ENCODE measurements at places on chromosomes 7 and 10.

DNA sequence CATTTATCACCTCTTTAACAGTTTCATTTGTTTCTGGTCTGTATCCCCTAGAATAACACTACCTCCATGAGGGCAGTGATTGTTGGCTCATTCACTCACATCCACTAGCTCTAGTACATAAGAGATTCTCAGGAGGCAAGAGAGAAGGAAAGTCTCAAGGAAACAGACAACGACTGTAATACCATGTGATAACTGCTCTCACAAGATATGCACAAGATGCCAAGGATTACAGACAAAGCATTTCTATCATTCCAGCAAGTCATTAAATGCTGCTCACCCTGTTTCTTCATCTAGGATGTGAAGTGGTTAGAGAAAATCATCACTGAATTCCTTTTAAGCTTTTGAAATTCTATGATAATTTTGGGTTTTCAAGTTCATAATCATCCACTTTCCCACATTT is 115.3 kb downstream of the HIBADH start:
- DNase-seq: no peak

DNA sequence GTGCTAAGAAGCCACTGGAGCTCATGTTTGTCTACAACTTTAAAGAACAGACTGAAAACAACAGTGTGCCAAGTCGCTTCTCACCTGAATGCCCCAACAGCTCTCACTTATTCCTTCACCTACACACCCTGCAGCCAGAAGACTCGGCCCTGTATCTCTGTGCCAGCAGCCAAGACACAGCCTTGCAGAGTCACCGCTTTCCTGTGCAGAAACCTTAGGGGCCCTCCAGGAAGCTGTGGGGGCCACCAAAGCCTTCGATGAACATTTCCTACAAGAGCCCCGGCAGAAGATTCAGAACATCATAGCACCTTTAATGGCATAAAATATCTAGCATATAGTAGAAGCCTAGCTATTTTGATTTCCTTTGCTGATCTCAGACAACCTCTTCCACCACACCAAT is 88.0 kb upstream of the PRSS58 start:
- no peak for DNase-seq

DNA sequence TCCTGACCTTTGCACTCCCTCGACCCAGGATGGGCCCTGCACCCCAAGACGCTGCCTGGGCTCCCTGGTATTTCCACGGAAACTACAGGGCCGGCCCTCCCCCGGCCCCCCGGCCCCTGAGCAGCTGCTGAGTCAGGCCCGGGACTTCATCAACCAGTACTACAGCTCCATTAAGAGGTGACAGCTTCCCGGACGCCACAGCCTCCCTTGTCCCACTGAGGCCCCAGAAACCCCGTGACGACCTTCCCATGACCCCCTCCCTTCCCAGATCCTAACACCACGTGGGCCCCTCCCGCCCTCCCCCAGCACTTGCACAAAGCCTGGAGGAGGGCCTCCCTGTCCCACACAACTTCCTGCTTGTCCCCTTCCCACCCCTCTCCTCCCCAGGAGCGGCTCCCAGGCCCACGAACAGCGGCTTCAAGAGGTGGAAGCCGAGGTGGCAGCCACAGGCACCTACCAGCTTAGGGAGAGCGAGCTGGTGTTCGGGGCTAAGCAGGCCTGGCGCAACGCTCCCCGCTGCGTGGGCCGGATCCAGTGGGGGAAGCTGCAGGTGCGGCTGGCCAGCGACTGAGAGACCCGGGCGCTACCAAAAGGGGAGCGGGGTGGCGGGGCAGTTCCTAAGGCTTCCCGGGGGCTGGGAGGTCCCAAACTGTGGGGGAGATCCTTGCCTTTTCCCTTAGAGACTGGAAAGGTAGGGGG is 5.7 kb downstream of the NOS3 start:
- DNase-seq: no peak

DNA sequence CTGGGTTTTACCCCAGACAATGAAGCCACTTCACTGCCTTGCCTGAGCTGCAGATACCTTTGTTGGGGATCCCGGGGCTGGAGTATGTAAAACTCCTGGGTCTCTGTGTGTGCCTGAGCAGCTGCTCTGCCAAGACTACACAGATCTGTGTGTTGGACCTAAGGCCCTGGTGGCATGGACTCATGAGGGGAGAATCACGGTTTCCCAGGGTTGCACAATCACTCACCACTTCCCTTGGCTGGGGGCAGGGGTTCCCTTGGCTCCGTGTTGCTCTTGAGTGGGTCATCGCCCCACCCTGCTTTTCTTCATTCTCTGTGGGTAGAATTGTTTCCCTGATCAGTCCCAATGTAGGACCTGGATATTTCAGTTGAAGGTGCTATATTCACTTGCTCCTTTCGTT is 13.9 kb upstream of the TBATA start:
- no peak for DNase-seq

GRCh38 chr10:110682348-110682747 is 38.2 kb downstream of the RBM20 start:
- no peak for DNase-seq

DNA sequence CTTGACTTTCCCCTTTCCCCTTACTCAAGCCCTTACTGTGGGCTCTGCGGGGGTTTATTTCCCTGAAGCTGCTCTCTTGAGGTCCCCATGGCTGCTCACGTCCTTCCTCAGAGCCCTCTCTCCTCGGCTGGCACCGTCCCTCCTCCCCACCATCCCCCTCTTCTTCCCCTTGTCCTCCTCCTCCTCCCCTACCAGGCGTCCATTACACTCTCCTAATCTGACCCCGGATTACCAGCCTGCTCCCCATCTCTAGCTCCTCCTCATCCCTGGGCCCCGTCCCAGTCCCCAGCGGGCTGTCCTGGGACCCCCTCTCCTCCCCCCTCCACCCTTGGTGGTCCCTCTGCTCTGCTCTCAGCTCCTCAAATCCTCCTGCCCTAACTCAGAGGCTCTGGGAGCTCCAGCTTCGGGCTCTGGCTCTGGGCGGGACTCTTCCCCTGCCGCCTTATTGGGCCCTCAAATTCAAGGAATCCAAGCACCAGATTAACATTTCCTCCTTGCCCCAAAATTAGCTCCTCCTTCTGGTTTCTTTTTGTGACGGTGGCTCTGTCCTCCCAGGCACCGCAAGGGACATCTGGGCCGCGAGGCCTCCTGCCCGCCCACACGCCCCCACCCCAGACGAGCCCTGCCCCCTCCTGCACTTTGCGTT is 48.5 kb upstream of the LEP start:
- DNase-seq: no peak

- DNase-seq: no peak
Observed at GRCh38 chr10:8034466-8035005, 20.0 kb upstream of the GATA3 start.

- no peak for DNase-seq
Observed at GRCh38 chr7:64685741-64686140, 19.8 kb downstream of the ZNF107 start.

DNA sequence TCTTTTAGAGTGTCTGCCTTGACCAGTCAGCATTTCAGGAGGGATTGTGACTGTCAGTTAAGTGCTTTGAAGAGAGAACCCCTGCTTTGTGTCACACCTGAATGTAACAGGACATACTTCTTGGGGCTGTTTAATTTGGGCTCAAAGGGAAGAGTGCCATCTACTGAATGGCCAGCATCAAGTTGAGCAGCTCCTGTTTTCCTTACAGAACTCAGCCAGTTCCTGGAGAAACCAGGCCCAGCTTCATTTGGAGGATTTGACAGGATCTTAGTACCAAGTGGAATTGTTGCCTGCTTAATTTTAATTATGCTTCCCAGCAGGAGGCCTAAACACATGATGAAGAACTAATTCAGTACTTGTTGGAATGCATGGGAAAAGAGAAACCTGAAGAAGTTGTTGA is 8.3 kb downstream of the ADD3 start:
- no peak for DNase-seq

- DNase-seq: no peak
Observed at GRCh38 chr7:139108266-139109187, 993 bp downstream of the ZC3HAV1 start.

DNA sequence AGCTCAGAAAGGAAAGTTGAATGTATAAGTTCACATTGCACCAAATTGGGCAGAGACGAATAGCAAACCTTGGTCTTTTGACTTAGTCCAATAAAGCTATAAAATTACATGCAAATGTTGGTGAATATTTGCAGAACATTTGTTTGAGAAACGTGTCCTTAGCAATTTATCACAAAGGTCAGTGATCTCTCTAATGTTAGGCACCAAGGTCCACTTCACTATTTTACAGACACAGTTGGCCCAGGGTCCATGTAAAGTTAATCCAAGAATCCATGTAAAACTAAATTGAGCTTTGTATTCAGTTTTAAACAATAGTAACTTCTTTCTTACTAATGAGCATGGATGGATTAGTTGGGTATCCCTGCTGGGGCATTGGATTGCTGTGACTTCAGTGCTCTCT is 617.7 kb downstream of the NRG3 start:
- DNase-seq: no peak

GRCh38 chr10:70543911-70544310 is 58.6 kb downstream of the PRF1 start:
- DNase-seq: no peak

- DNase-seq: no peak
Observed at GRCh38 chr10:22339761-22340328, 5.5 kb upstream of the SPAG6 start.

GRCh38 chr10:117005527-117006055 is 604 bp upstream of the SHTN1 start:
- no peak for DNase-seq

Measured in HFF-Myc (cell line).